GM23248 (cell line): ENCODE measurements at places on chromosomes 2 and 18. TPM values are rescaled to one million over a fixed set of nuclear protein-coding genes. Genes with fewer than 3 reads are reported as not detected.

Gene EML4
- total RNA-seq, result 19.3 and 21.8 TPM in 2 replicates

- DNase-seq, result no peak
Observed at GRCh38 chr2:19743641-19744040, 158.1 kb downstream of the TTC32 start.

Gene ZCCHC2
- 1.7 and 3.0 TPM in 2 replicates for total RNA-seq

Gene COL4A3
- total RNA-seq, result 0.11 TPM in 1 of 2 replicates, not detected in the other

DNA sequence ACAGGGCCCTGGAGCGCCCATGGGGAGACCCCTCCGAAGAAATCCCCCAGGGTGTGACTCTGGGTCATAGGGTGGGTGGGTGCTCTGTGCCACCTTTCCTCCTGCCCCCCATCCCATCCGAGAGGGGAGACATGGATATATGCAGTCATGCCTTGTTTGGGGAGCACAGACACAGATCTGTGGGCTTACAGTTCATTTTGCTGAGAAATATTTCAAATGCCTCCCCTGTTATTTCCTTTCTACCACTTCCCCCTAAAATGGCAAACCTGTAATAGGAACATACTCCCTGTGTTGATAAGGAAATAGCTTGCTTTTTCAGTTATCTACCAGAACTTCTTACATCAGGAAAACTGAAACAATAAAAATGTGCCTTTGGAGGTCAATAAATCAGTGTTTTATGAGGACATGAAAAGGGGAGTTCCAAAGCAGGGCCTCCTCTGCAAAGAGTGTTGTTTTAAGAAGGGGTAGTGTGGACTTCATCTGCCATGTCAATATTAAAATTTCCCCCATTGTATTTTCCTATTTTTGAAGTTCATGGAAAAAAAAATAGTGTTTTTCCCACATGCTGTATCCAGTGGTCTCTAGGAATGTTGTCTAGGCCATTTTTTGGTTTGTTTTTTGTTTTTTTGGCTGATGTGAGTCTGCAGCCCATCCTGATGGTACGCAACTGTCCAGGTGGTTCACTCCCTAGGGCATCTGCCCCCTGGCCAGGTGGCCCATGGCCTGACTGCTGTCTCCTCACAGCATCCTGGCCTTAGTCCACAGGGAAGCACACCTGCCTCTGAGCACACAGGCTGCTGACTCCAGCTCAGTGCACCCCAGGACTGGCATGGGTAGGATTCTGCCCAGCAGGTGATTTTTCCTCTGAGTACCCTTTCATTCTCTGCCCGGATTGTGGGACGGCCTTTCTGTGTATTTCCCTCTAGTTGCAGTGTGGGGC is 3.7 kb downstream of the TNFRSF11A start:
- no peak for DNase-seq

Gene MAL
- total RNA-seq, result not detected in 2 replicates
